ENCODE measurements at places on chromosomes 16 and 17.

GRCh38 chr17:72053036-72053435 is 67.8 kb upstream of the SOX9 start:
- DNase-seq: no peak

DNA sequence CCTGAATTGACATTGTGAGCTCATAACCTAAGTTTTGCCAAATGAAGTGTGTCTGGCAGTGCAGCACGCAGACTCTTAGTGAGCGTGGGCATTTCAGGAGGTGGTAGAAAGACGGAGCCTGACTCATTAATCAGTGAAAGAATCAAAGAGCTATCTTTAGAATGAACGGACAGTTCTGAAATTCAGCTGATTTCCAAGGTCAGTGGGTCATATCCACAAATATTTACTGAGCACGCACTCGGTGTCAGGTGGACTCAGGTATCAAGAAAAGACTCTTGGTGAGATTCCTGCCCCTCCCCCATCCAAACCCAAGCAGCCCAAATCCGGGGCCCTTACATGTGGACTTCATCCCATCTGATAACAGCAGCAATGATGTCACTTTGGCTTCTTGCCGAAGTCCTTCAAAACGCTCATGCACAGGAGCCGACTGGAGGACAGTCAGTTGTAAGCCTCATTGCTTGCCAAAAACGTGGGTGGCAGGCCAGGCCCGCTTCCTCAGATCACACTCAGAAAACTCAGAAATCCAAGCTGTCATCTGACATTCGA is 185.8 kb downstream of the HS3ST3A1 start:
- DNase-seq: no peak

- no peak for DNase-seq
Measured at GRCh38 chr17:8922451-8922850, 43.1 kb downstream of the PIK3R5 start.

- DNase-seq: no peak
Measured at GRCh38 chr17:10234033-10234432, 35.6 kb upstream of the GAS7 start.

- DNase-seq: no peak
Measured at GRCh38 chr17:79029327-79030009, 5.5 kb downstream of the C1QTNF1 start.

- DNase-seq: peak; percentile 66
Measured at GRCh38 chr16:67562918-67563707, 787 bp downstream of the CTCF start.

GRCh38 chr16:69329369-69330285 is 761 bp downstream of the PDF start:
- DNase-seq: peak; percentile 55

DNA sequence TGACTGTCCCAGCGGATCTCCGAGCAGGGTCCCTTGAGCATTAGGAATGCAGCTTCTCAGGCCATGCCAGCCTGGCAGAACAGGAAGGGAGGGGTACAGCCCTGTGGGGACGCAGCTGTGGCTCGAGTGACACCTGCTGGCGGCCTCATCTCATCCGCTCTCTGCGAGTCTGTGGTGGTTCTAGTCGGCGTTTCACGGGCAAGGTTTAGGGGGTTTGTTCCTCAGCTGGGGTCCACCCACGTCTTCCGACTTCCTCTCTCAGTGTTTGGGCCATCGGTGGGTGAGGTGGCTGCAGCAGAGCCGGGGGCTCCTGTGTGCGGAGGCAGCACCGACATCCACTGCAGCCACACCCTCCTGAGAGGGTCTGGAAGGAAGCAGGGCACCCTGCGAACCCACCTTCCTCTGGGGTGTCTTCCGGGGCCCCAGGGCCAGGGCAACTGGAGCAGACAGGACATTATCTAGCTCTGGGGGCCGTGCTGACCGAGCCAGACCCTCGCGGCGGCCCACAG is 33.3 kb downstream of the JPH3 start:
- DNase-seq: peak; percentile 85

DNA sequence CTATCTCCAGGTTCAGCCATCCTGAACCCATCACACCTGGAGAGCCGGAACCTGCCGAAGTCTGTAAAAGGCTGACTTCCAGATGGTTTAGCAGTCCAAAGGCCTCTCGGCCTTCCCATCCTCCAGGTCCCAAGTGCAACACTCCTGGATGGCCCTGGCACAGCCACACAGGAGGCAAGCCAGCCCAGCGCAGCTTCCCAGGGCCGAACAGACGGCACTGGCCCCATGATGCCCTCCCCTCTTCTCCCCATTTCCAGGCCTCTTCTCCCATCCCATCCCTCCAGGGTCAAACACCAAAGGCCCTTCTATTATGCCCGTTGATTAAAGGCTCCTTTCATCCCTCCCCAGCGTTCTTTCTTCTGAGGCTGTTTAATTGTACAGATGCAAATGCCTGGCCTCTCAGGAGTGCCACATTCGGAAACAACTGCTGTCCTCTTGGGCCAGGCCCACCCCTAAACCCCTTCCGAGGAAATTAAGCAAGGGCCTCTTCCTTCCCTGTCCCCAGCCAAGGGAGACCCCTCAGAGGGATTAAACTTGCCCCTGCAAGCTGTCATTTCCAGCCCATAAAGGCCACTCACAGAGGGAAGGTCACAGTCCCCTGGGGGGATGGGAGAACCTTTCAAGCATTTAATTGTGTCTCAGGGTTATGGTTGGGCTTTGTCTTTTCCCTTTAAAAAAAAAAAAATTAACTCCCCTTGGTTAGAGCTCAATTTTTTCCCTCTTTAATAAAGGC is 30.8 kb downstream of the AXIN2 start:
- no peak for DNase-seq

- no peak for DNase-seq
Measured at GRCh38 chr17:5499476-5500231, 13.3 kb downstream of the MIS12 start.

- DNase-seq: no peak
Measured at GRCh38 chr17:40793832-40794231, 5.9 kb downstream of the KRT28 start.

GRCh38 chr17:76558198-76559095 is 18.6 kb downstream of the PRCD start:
- peak; percentile 31 for DNase-seq

DNA sequence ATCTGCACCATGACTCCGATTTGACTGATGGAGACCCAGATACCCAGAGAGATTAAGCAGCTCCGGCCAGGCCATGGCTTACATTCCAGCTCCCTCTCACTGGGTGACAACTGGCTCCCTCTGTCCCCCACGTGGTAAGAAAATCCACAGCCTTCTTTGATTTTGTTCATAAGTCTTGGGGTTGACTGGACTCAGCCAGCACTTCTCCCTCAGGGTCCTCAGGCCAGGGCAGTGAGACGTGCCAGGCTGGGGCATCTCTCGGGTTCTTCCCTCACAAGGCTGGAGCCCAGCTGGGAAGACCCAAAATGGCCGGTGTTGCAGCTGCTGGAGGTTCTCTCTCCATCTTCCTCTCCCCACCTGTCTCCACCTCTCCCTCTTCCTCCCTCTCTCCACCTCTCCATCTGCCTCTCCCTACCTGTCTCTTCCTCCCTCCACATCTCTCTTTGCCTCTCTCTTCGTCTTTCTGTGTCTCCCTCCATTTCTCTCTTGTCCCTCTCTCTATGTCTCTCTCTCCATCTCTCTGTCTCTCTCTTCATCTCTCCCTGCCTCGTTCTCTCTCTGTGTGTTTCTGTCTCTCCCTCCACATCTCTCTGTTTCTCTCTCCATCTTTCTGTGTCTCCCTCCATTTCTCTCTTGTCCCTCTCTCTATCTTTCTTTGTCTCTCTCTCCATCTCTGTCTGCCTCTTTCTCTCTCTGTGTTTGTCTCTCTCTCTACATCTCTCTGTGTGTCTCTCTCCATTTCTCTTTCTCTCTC is 105.3 kb downstream of the FOXL1 start:
- DNase-seq: no peak

DNA sequence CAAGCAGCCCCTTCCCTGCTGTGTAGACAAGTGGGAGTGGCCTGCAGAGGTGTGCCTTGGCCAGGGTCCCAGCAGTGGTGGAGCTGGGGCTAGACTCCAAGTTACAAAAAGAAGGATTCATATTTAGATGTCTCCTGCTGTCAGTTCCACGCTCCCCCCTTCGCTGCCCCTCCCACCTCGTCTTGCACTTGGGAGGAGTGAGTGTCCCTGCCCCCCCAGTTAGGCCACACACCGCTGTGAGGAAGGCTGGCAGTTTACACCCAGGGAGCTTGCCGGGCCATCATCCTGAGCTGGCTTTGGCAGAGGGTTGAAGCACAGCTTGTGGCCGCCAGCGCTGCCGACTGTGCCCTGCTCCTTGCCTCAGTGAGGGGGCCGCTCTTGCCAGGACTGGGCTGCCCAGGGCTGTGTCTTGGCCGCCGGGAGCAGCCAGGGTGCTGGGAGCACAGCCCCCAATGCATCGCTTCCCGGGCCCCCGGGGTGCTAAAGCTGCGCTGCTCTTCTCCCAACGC is 44.3 kb downstream of the ELAC2 start:
- DNase-seq: no peak

- no peak for DNase-seq
Measured at GRCh38 chr17:41810659-41811548, 845 bp downstream of the P3H4 start.

DNA sequence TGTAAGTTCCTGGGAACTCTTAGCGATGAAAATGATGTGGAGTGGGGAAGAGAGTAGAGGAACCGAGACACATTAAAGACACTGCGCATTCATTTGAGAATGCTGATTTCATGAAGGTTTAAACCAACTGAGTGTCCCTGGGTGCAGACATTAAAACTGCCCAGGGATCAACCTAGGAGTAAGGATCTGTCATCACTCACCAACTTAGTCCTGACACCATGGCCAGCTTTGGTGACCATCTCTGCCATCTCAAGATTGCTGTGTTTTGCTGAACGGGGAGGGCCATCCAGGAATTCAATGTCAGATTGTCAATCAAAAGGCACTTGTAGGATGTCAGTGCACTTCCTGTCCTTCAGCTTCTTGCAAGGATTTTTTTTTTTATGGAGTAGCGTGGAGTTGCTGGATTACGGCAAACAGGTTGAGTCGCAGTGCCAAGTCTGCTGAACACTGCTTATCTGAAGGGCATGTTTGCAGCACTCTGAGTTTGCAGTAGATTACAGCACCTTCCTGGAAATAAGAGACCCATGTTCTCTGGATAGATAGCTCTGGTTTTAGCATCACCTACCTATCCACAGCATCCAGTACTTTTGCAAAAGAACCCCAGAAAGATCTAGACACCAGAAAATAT is 258.1 kb upstream of the IRX3 start:
- DNase-seq: no peak

- no peak for DNase-seq
Measured at GRCh38 chr16:12771341-12771798, 32.3 kb downstream of the CPPED1 start.

DNA sequence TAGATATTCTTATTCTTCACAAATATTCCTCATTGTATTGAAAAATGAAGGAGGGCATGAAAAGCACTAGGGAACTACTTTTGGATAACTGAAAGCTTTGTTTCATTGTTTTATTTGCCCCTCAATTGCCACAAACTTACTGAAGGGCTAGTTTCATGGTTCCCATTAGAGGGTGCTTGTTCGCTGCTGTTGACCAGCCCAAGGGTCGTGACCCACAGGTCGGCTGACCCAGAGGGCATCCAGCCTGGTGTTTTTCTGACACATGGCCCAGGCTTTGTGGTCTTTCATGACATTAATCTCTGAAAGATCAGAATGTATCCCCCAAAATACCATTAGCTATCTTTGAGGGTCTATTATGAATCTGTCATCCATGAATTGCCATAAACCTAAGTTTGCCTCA is 30.0 kb downstream of the DGKE start:
- no peak for DNase-seq

GRCh38 chr16:75256696-75257343 is 5.4 kb upstream of the BCAR1 start:
- no peak for DNase-seq

DNA sequence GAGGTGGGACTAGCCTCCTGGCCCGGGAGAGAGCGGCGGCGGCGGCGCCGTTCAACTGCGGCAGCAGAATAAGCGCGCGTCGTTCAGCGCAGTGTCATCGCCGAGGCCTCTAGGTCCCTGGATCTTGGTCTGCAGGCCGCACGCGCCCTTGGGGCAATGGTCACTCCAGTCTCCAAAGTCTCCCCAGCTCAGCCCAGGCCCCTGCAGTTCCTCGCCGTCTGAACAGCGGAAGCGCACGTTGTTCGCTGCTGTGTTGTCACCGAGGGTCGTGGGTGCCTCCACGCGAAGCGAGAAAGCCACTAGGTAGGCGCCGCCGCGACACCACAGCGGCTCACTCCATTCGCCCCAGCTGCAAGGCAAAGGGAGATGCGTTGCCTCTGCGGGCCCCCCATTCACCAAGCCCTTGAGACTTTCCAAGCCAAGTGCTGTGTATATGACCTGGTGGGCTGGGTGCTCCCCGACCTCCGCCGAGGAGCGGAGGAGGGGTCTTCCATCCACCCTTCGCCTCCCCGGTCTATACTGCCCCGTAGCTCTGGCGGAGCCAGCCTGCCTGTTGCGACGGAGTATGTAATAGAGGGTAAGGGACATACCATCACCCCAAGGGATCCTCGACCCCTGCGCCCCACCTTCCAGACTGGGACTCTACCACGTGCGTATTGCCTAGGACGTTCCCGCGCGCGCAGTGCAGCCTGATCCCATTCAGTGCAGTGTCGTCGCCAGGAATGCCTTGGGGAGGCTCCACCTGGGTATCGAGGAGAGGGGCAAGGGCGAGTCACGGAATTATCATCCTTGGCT is 656 bp downstream of the VMO1 start:
- peak; percentile 29 for DNase-seq

- DNase-seq: no peak
Measured at GRCh38 chr17:81392909-81393654, 2.2 kb upstream of the BAHCC1 start.

DNA sequence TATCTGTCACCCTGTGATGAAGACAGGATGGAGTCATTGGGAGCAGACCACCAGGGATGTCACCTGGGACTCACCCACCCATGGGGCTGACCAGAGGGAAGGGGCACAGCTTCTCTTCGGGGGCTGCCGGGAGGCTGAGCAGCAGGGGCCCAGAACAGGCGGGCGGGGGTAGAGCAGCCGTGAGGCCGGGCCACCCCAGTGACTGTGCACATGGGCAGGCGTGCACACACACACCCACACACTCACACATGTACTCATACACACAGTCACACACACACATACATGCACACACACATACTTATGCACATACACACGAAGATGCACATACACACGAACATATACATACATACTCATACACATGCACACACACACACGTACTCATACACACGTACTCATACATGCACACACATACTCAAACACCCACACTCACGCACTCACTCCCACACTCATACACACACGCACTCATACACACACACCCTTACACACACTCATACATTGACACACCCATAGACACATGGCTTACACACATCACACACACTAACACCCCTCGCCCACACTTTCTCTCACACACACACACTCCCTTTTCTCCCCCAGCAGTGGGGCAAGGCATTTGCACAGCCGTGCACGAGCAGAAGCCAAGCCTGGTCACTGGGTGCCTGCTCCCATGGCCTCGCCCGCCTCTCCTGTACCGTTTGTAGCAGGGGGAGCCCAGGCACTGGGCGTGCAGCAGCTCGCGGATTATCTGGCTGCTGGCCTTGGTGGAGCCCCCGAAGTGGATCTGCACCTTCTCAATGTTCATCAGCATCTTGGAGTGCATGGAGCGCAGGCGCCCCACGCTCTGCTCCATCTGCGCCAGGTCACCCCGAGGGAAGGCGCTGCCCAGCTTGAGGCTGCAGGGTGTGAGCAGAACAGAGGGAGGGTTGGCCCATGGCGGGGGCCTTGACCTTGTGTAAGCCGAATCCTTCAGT is 12.4 kb downstream of the UBALD2 start:
- DNase-seq: no peak

- no peak for DNase-seq
Measured at GRCh38 chr16:87114832-87115231, 202.4 kb downstream of the C16orf95 start.

- no peak for DNase-seq
Measured at GRCh38 chr17:58365980-58366595, 14.1 kb upstream of the SUPT4H1 start.
